ENCODE measurements at places on chromosomes 11 and 22.
A peak's percentile ranks its signal among the peaks of the same experiment; 100 is the strongest.

DNA sequence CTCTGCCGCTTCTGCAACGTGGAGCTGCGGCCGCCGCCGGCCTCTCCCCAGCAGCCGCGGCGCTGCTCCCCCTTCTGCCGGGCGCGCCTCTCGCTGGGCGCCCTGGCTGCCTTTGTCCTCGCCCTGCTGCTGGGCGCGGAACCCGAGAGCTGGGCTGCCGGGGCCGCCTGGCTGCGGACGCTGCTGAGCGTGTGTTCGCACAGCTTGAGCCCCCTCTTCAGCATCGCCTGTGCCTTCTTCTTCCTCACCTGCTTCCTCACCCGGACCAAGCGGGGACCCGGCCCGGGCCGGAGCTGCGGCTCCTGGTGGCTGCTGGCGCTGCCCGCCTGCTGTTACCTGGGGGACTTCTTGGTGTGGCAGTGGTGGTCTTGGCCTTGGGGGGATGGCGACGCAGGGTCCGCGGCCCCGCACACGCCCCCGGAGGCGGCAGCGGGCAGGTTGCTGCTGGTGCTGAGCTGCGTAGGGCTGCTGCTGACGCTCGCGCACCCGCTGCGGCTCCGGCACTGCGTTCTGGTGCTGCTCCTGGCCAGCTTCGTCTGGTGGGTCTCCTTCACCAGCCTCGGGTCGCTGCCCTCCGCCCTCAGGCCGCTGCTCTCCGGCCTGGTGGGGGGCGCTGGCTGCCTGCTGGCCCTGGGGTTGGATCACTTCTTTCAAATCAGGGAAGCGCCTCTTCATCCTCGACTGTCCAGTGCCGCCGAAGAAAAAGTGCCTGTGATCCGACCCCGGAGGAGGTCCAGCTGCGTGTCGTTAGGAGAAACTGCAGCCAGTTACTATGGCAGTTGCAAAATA, 816 bp downstream of the PDE3B start:
- no peak for DNase-seq

DNA sequence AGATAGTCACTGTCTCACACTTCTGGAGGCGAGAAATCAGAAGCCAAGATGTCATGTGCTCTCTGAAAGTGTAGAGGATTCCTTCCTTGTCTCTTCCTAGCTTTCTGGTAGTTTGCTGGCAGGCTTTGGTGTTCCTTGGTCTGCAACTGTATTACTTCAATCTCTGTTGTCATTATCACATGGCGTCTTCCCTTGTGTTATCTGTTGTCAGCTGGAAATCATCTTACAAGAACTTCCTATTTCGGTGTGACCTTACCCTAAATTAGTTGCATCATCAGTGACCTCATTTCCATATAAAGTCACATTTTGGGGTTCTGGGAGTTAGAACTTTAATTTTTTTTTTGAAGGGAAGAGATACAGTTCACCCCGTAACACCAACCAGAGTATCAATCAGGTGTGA, 3.3 kb upstream of the LIN7C start:
- no peak for DNase-seq

DNA sequence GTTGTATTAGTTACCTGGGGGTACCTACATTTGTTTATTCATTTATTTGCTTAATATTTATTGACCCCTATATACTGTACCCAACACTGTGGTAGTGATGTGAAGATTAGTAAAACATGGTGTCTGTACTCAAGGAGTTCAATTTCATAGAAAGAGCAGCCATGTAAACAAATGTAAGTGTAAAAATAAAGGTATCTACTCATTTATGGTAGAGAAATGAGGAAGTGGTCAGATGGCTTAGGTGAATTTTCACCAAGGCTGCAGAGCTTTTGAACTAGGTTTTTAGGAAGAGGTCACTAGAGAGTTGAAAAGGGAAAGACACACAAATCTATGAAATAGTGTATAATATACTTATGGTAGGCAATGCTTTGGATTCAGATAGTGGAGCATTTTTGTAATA, 11.1 kb downstream of the CTR9 start:
- peak; percentile 60 for DNase-seq

GRCh38 chr11:60974726-60975125, 3.2 kb downstream of the CD6 start:
- no peak for DNase-seq

DNA sequence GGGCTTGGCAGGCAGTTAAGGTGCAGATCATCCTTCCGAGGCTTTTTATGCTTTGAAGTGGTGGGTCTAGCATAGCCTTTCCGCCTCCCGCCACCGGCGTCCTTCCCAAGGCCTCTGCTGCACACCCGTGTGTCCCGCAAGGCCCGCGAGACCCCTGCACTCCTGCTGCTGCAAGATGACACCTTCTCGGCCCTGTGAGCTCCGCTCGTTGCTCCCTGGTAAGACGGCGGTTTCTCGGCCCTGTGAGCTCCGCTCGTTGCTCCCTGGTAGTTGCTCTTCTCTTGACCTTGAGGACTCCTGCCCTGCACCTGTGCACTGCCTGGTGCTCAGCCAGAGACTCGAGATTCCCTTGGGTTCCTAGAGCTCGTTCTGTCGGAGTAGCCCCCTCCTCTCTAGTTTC, 17.9 kb upstream of the TRMU start:
- DNase-seq = no peak

DNA sequence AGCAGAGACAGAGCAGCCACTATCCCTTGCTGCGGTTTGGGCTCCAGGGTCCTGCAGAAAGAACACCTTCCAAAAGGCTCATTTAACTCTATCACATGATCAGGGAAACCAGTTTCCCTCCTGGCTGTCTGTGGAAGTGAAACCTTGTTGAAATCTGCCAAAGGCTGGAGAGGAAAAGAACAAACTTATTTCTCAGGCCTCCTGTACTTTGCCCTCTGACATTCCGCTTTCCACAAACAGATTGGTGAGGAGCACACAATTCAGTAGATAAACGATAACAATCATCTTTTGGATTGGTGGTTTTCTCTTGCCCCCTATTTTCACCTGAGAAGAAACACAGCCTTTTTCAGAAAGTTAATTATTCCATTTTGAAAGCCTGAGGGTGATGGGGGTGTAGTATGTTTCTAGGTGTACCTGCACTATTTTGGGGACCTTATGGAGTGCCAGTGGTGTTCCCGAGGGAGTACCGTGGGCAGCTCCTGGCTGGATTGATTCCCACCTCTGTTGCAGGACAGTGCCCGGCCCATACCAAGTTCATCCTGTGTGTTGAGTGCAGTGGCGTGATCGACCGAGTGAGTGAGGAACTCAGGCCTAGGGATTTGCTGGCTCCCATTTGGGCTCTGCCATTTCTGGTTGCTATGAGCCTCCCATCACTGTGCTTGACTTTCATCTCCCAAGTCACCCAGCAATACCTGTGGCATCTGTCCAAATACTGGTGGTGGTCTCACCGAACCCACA, 102.0 kb downstream of the TBC1D22A start:
- no peak for DNase-seq

GRCh38 chr22:20558534-20558933, 51.1 kb downstream of the MED15 start:
- no peak for DNase-seq

GRCh38 chr11:35619116-35619854, 1.0 kb downstream of the FJX1 start:
- no peak for DNase-seq

- no peak for DNase-seq
These were observed 61.9 kb upstream of the BARX2 start for GRCh38 chr11:129313541-129314297.

DNA sequence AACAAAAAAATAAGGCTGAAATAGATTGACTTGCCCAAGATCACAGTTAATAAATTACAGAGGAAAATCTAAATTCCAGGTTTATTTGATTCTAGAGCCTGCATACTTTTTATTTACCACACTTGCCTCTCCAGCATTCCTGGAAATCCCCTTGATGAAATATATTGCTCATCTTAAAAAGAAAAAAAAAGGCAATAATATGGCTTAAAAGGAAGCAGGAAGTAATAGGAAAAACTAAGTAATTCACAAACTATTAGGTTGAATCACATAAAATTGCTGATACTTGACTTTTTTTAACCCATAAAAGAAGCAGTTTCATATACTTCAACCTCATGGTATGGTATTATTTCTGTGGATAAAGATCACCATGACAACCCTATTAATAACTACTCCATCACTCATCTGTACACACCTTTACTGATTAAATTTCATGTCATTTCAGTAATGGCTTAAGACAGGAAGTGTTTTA, 52.9 kb downstream of the COPB1 start:
- no peak for DNase-seq

GRCh38 chr11:74905326-74905725, 43.6 kb downstream of the XRRA1 start:
- DNase-seq = no peak

GRCh38 chr22:42347281-42347824, 76.9 kb upstream of the TCF20 start:
- DNase-seq = no peak

DNA sequence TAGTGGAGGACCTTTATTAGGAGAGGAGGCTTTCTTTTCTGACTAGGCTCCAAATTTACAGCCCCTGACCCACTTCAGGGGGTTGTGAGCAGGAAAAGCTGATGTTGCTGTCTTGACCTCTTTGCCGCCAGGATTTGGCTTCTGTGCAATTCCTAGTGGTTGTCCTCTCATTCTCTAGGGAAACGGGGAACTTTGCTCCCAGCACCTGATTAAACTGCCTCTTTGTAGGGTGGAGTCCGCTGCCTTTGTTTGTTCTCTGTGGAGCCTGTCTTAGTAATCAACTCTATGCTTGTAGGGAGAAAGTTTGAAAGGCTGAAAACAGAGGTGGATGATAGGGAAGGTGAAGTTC, 16.3 kb downstream of the CTNND1 start:
- no peak for DNase-seq

GRCh38 chr22:48267681-48268080, 1505.2 kb downstream of the TBC1D22A start:
- DNase-seq = no peak

DNA sequence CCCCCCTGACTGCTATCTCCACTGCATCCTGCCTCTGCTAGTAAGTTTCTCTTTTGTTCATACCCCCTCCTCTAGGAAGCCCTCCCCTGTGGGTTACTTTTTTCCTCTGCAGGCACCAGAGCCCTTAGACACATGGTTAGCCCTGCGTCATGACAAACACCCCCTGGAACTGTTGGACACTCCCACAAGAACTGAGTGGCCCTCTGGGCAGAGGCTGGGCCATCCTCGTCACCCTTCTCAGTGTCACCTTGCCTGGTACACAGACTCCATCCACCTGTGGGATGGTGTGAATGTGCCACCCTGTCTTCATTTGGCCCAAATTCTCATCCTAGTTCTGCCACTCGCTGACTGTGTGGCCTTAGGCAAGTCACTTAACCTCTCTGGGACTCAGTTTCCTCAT, 4.1 kb upstream of the RAB3IL1 start:
- no peak for DNase-seq

- no peak for DNase-seq
These were observed 7.8 kb downstream of the SEPTIN3 start for GRCh38 chr22:41976961-41977566.

DNA sequence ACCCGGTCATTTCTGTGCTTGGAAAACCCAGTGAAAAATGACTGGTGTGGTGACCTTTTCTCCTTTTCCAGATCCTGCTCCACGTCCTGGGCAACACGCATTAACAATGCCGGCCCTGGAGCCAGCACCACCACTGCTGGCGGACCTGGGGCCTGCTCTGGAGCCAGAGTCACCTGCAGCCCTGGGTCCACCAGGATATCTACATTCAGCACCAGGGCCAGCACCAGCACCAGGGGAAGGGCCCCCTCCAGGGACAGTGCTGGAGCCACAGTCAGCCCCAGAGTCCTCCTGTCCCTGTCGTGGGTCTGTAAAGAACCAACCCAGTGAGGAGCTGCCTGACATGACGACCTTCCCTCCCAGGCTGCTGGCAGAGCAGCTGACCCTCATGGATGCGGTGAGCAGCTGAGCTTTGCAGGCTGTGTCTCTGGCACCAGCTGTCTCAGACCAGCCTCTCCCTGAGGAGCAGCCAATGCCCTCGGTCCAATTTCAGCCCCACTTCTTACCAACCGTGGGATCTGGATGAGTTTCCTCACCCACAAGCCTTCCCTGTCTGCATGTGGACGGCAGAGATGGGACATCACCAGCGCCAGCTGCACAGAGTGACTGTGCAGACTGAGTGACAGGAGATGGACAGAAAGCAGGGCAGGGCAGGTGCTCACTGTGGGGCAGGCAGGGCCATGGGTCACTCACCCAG, 1.9 kb downstream of the RGL4 start:
- DNase-seq = no peak

DNA sequence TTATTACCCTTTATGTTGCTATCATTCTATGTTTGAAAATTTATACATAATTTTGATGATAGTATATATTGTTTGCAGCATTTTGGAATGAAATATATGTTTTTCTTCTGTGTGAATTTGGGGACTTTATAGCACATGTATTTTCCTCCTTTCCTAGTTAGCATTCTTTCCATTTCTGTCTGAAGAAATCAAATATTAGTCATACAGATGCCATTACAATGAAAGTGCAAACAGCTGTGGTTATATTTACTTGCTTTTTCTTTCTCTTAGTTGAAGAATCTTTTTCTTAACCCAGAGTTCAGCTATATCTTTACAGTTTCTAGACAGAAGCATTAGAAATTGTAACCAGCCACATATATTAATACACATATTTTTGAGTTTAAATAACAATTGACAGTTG, 753.1 kb upstream of the ARHGAP42 start:
- no peak for DNase-seq

DNA sequence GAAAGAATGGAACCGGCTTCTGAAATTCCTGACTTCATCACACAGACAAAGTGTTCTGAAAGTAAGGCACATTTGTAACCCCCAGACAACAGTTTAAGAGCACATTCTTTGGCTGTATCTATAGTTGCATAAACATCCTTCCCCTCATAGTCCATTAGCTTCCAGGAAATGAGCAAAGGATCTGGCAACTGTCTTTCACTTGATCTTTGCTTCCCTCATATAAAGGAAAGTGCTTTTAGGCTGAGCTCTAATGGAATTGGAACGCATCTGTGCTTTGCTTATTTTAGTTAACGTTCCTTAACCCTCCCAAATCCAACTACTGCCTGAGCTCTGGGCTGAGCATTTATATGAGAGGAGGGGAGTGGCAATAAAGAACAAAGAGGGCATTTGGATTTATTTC, 76.9 kb upstream of the API5 start:
- no peak for DNase-seq

GRCh38 chr11:117061256-117061655, 37.0 kb downstream of the SIK3 start:
- no peak for DNase-seq

DNA sequence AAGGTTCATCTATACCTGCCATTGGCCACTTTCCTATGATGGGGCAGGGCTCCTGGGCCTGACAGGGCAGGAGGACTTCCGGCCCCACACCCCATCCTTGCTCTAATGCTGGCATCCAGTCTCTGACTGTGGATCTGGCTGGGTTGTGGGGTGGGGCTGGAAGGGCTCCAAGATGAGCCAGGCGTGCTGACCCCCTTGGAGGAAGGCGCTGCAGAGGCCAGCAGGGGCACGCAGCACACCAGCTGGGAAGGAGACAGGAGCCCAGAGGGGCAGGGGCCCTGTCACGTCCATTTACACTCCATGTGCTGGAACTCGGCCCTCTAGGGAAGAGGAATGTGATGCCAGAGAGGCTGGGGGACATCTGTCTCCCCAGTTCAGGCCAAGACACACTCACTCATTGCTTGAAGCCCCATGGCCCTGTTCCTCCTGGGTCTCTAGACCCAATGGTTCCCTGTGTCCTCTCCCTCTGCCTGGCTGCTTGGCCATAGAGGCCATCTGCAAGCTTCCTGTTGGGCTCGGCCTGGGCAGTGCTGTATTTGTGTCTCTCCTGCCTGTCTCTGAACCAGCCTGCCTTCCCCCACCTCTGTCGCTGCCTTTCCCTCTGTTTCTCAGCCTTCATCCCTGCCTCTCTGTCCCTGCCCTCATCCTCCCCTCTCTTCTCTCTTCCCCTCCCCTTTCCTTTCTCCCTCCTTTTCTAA, 67.5 kb upstream of the NECTIN1 start:
- DNase-seq = no peak
